A549 (cell line): ENCODE measurements at places on chromosomes 5 and 9. TPM values are rescaled to one million over a fixed set of nuclear protein-coding genes. Genes with fewer than 3 reads are reported as not detected.

DNA sequence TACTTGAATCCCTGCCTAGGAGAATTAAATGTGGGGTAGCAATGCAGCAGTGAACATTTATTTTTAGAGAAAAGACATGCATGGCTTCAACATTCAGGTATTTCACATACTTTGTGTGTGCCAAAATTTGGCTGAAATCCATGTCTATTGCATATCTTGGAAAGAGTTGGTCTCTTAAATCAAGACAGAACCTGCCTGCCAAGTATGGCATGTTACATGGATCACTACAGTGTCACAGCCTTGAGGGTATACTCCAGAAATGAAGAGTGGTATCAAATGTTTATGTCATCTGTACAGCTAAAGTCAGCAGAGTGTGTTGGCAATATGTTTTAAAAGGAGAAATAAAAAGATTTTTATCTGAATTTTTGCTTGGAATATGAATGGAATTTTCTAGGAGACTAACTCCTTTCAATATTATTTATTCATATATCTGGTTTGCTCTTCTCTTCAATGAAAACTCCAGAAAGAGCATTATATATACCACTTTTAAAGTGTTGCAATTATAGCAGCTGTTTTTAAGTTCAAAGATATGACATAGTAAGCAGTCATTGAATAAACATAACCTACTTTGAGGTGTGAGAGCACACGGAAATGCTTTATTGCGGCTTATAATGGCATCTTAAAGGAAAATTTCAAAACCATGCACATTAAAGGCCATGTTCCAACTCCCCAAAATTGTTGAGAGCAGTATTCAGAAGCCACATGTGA is 95.4 kb upstream of the MINAR2 start:
- no peak for DNase-seq

ARID3C gene
- polyA plus RNA-seq: 0.08 to 0.10 TPM (median 0.09 TPM) in 3 replicates

GRCh38 chr5:126536874-126537273 is 58.1 kb downstream of the ALDH7A1 start:
- no peak for DNase-seq

GRCh38 chr5:43386960-43387362 is 25.2 kb downstream of the CCL28 start:
- DNase-seq: no peak

- DNase-seq: no peak
Measured at GRCh38 chr9:134466869-134467616, 140.8 kb downstream of the RXRA start.

FCN2 gene
- polyA plus RNA-seq: not detected in 3 replicates

GRCh38 chr5:134132372-134133187 is 18.1 kb downstream of the TCF7 start:
- DNase-seq: no peak

- DNase-seq: no peak
Measured at GRCh38 chr9:109238125-109238524, 71.1 kb upstream of the FRRS1L start.

GRCh38 chr5:99368726-99369125 is 439.9 kb upstream of the CHD1 start:
- no peak for DNase-seq

FUT7 gene
- polyA plus RNA-seq: 0.07 TPM in 1 of 3 replicates, not detected in the others

SGTB gene
- polyA plus RNA-seq: 8.0 to 9.3 TPM (median 8.6 TPM) in 3 replicates

PCDHGA3 gene
- not detected in 3 replicates for polyA plus RNA-seq

DNA sequence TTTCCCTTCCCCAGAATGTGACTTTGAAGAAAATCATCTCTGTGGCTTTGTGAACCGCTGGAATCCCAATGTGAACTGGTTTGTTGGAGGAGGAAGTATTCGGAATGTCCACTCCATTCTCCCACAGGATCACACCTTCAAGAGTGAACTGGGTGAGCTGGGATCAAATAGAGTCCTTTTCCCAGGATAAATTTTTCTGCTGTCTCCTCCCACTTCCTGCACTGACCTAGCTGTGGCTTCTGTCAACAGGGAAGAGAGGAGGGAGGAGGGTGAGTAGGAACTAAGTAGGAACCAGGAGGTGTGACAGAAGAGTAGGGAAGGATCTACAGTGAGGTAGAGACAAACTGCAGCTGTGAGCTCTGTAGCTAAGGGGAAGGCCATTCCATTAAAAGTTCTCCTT is 69.3 kb downstream of the MAMDC2 start:
- no peak for DNase-seq

- DNase-seq: no peak
Measured at GRCh38 chr9:32558408-32558934, 6.1 kb upstream of the TOPORS start.

GRCh38 chr5:1406681-1407640 is 38.3 kb downstream of the SLC6A3 start:
- no peak for DNase-seq

GRCh38 chr5:112548246-112548881 is 129.3 kb upstream of the EPB41L4A start:
- no peak for DNase-seq

DAB2 gene
- polyA plus RNA-seq: 10.5 to 13.6 TPM (median 12.6 TPM) in 3 replicates

DNA sequence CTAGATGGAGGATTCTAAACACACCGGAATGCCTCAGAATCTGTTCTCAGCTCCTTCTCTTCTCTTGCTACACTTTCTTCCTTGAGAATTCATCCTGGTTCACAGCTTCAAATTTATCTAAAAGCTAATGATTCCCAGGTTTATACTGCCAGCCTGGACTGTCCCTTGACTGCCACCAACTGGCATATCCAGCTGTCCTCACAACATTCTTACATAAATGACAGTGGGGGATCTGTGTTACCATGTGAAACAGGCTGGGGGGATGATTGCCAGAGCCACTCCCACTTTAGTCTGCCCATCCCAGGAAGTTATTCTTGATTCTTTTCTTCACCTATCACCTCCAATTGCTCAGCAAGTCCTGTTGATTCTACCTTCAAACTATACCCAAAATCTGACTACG is 27.2 kb upstream of the ZFR start:
- no peak for DNase-seq

DNA sequence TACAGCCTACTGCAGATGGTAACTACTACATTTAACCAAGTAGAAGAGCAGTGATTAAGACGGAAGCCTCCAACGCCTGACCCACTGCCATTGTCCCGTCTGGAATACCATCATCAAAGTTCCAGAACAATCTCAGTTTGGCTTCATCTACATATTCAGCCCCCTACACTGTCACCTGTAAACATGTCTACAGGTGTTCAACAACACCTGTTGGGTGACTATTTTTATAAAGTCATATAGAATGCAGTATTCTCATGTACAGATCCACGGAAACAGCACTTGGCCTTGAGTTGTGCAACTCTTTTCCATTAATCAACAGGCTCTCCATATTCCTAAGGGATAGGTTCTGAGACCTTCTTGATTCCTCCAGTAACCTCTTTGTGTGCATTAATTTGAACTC is 53.3 kb upstream of the AGXT2 start:
- DNase-seq: no peak

RLN2 gene
- polyA plus RNA-seq: 0.34 to 0.66 TPM (median 0.38 TPM) in 3 replicates

GRCh38 chr5:125584140-125584520 is 837.7 kb upstream of the ZNF608 start:
- no peak for DNase-seq

DNA sequence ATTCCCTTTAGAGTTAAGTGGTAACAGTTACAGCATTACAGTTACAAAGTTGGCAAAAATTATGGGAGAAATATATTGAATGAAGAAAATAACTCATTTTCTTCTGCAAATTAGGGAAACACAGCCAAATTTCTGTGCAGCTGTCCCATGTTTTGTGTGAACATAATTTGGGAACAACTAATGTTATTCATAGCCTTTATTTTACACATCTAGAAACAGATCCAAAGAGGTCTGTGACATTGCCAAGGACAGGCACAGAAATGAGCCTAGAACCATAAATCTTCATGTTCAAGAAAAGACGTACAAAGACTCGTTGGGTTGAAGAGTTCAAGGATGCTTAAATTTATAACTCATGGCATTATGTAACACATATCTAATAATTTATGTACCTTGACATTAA is 114.1 kb upstream of the TXNDC8 start:
- DNase-seq: no peak

DNA sequence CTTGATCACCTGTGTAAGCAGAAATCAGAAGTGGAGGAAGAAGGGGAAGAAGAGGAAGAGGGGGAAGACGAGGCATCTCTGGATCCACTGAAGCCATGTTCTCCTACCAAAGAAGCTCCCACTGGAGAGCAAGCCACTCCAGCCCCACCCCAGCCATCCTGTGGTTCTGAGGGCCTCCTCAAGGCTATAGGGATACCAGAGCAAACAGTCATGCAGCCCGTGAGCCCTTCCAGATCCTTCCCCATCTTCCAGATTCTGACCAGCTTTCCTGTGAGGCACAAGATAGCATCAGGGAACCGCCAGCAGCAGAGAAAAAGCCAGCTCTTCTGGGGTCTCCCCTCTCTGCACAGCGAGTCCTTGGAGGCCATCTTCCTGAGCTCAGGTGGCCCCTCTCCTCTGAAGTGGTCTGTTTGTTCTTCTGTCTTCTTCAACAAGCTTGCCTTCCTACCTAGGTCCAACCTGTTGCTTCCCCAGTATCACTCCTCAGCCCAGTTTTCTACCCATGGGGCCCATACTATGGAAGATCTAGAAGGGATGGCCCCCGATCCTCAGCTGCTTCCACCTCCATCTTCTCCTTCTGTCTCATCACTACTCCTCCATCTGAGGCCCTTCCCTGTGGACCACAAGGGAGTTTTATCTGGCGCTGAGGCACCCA is 29.4 kb downstream of the VCP start:
- no peak for DNase-seq

DNA sequence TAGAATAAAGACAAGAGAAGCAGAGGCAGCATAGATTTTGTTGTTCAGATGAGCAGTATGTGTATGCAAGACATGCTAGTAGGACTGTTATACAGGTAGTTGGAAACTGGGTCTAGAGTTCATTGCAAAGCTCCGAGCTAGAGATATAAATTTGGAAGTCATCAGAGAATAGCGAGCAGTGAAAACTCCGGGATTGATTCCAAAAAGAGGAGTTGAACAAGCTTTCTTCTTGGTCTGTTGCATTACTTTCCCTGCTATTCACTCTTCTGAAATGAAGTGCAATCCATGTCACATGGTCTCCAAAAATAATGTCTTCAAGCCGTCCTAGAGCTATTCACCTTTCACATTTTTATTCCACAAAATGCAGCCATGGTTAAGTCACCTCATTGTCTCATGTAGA is 67.9 kb upstream of the ZNF462 start:
- DNase-seq: no peak

DNA sequence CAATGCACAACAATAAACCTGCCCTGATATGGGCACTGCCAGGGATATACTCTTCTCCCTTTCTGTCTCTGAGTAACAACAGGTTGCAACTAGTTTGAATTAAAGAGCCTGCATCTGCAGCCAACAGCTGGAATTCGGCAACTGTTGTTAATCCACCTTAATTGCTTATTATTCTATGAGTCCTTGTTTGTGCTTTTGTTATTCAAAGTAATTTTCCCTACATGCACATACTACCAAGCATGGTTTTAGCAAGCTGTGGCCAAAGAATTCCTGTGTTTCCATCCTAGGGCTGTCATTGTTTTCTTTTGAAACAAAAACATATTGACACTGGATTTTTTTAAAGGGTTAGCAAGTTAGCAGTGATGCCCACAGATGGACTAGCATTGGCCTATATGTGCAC is 171.5 kb downstream of the EFNA5 start:
- DNase-seq: no peak

DNA sequence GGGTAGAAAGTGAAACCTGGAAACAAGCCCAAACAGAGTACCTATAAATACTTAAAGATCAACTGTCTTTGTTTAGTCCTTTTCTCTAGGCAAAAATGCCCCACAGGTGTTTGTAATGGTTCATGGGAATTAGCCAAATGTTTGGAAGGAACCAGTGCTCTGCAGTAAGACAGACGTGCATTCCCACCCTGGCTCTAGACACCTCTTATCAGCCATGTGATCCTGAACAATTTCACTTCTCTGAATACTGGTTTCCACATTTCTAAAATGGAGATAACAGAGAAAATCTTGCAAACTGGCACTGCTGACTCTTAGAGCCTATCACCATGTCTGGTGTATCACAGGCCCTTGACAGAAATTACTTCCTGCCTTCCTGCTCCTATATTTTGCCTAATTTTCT is 30.0 kb downstream of the GLIS3 start:
- no peak for DNase-seq

DNA sequence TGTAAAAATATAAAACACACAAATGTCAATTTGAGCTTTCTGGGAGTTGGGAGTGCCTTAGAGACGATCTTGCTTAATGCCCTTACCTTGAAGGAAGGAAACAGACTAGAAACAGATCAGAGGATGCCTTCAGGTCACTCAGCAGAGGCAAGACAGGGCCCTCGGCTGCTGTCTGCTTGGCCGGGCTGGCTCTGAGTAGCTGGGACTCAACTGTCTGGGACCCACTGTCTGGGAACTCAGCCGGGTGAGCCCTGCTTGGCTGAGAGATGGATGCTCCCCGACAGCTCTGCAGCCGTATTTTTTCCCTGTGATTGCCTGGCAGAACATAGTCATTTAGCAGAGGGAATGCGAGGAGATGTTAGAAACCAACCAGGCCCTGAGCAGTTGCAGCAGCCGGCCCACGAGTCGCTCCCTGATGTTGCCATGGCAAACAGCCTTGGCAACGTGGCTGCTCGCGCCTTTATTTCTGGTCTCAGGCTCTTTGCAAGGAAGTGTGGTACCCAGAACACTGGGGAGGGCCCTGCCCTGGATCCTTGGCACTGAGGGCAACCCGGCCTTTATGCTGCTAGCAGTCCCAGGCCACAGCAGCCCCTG is 10.9 kb downstream of the PPARGC1B start:
- DNase-seq: no peak

AK8 gene
- 0.61 to 0.63 TPM (median 0.62 TPM) in 3 replicates for polyA plus RNA-seq

GRCh38 chr5:115952588-115952987 is 9.7 kb upstream of the LVRN start:
- DNase-seq: no peak

DNA sequence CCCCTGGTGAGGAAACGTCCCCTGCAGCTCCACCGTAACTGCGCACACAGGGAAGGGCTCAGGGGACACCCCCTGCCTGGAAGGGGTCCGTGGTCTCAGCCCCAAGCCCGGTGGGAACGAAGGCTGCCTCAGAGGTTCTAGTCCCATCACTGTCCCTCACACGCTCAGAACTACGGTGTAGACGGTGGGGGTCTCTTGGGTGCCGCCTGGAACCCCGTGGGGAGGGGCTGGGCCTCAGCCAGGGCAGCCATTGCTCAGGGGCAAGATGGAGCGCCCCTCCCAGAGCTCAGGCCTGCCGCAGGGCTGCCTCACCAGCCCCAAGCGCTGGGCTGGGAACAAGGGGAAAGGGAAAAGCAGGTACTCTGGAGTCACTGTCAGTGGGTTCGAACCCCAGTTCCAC is 2.9 kb downstream of the AGPAT2 start:
- no peak for DNase-seq

- no peak for DNase-seq
Measured at GRCh38 chr5:40983781-40984180, 74.5 kb downstream of the C7 start.

DNA sequence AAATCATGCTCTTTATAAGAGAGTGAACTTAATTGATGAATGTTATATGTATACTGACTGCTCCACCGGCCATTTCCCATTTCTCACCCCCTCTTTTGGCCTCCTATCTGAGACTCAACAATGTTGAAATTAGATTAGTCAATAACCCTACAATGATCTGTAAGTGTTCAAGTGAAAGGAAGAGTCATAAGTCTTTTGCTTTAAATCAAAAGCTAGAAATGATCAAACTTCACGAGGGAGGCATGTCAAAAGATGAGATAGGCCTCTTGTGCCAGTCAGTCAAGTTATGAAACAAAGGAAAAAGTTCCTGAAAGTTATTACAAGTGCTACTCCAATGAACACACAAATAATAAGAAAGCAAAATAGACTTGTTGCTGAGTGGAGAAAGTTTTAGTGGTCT is 83.1 kb downstream of the NLN start:
- no peak for DNase-seq

CTNND2 gene
- not detected in 3 replicates for polyA plus RNA-seq

- DNase-seq: no peak
Measured at GRCh38 chr9:93713716-93714115, 137.3 kb downstream of the PHF2 start.
